Kidney capillary endothelial cell (primary cell): ENCODE measurements at places on chromosomes 13 and 19.

DNA sequence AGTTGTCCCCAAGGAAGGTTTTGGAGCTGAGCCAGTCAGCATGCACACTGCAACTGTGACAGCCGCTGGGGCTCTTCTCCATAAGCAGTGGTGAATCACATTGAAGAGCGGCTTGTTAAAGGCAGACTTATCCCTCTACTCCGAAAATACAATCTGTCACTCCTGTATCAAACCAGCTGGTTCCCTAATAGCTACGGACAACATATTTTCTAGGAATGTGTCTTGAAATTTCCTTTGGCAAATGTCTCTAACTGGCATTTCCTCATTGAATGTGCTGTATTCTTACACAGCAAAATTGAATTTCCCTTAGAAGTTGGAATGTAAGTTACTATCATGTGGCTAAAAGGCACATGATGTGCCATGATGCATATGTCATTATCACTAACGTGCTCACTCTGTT lies 104.0 kb upstream of the GPR12 start:
- DNase-seq, result no peak

DNA sequence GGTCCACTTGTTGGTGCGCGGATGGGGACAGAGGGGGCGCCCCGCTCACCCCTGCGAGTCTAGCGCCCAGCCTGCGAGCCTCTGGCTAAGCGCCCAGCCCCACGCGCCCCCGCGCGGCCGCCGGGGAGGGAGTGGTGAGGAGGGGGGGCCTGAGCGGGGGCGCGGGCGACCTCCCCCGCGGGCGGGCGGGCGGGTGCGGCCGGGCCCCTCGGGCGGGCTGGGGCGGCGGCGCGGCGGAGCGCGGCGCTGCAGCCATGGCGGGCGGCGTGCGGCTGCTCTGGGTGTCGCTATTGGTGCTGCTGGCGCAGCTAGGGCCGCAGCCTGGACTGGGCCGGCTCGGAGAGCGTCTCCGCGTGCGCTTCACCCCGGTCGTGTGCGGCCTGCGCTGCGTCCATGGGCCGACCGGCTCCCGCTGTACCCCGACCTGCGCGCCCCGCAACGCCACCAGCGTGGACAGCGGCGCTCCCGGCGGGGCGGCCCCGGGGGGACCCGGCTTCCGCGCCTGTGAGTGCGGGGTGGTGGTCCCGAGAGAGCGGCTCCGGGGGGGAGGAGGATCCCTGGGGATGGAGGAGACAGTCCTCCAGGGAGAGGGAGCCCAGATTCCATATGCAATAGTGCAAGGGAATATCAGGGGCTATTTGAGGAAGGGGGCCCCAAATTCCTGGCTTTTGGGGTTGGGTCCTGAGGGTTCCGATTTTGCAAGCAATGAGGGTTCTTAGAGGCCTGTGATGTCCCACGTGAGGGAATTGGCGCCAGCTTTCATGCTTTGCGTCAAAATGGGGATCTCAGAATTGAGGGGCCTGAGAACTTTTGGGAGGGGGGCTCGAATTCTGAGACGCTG lies at the start of gene LTBP4:
Gene LTBP4 (plus strand): TSS at position 236 of the 841 bp plus-strand sequence. CDS start 19 bp downstream, at position 255.
- DNase-seq, result no peak

GRCh38 chr19:1862424-1863327 lies 703 bp downstream of the KLF16 start:
- DNase-seq, result no peak

DNA sequence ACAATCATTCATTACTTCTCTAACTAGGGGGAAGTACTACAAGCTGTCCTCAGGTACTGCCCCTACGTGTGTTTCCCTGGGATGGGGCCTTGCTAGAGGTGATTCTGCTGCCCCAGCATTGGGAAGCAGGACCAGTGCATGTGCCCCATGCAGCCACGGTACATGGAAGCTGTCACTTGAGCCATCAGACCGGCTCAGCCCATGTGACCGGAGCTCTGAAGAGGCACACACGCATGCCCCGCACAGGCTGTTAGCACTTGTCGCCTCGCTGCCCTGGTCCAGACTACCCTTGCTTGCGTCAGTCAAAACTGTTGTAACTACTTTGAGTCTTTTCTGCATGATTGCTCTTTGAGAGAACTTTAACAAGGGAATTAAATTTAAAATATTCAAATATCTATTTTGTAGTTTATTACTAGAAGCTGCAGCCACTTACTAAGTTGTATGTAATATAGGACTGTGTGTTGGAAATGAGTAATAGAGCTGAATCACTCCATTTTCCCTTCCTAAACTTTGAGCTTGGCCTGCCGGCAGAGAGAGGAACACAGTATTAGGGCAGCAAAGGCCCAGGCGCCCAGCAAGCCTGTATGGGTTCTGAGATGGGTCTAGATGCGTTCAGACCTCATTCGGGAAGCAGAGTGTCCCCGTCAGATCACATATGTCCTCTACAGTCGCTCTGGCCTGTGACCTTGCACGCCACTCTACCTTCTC lies 42.2 kb downstream of the DHRS12 start:
- DNase-seq, result no peak

- no peak for DNase-seq
Measured at GRCh38 chr13:82962397-82962796, 919.9 kb downstream of the SLITRK1 start.

DNA sequence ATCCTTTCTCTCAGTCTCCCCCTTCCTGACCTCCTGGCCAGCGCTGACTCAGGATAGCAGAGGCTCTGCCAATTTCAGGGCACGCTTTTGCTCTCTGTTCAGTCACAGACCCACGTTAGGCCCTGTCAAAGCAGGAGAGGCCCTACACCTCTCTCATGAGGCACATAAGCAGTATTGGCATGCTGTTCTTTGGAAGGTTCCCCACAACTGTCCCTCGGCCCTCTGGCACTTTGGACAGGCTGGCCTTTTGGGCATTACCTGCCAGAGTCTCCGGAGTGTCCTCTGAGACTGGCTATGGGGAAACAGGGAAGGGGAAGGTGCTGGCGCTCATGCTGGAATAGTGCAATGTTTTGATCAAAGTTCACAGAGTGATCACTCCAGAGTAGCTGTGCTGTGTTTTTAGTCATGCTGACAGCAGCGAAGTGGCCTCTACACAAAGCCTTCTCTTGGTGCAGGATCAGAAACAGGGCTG lies 23.7 kb upstream of the UBE2L5 start:
- no peak for DNase-seq

- DNase-seq, result no peak
Measured at GRCh38 chr13:20779405-20779804, 5.6 kb upstream of the EEF1AKMT1 start.

GRCh38 chr19:33795370-33796163 lies 1.1 kb upstream of the KCTD15 start:
- DNase-seq, result peak; percentile 84

DNA sequence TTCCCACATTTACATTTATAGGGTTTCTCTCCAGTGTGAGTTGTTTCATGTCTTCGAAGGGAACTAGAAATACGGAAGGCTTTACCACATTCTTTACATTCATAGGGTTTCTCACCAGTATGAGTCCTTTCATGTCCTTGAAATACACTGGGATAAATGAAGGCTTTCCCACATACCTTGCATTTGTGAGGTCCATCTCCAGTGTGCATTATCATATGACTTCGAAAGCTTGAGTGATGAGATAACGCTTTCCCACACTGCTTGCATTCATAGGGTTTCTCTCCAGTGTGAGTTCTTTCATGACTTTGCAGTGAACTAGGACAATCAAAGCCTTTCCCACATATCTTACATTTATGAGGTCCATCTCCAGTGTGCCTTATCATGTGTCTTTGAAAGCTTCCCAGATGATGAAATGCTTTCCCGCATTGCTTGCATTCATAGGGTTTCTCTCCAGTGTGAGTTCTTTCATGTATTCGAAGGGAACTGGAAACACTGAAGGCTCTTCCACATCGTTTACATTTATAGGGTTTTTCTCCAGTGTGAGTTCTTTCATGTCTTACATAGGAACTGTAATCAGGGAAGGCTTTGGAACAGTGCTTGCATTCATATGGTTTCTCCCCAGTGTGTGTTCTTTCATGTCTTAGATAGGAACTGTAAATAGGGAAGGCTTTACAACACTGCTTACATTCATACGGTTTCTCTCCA lies 15.1 kb downstream of the ZNF442 start:
- no peak for DNase-seq
